ENCODE measurements at places on chromosomes 13 and 19. TPM values are rescaled to one million over a fixed set of nuclear protein-coding genes. Genes with fewer than 3 reads are reported as not detected.

DNA sequence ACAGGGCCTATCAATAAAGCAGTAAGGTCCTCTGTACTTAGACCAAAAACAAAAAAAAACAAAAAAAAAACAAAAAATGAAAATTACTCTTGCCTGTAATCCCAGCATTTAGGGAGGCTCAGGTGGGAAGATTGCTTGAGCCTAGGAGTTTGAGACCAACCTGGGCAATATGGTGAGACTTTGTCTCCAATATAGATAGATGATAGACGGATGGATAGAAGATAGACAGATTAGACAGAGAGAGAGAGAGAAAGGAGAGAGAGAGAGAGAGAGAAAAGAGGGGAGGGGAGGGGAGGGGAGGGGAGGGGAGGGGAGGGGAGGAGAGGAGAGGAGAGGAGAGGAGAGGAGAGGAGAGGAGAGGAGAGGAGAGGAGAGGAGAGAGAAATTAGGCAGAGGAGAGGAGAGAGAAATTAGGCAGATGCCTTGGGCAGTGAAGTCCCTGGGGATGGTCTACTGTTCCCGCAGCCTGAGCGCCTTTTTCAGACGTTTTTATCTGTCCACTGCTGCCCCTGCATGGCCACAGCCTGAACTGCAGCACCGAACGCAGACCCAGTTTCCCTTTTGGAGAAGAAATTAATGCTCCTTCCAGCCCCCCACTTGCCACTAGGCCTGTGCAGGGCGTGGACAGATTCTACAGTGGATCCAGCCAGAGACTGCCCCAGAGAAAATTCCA lies 9.8 kb upstream of the ZNF627 start:
- peak; percentile 32 for DNase-seq

CEACAM7 gene
- not detected for total RNA-seq

IQCN gene
- 1.3 TPM for total RNA-seq

GRCh38 chr13:45410001-45410400 lies 8.2 kb downstream of the SLC25A30 start:
- DNase-seq, result no peak

- no peak for DNase-seq
Observed at GRCh38 chr13:111217641-111218040, 102.5 kb downstream of the ARHGEF7 start.

KLK12 gene
- total RNA-seq, result not detected

DNA sequence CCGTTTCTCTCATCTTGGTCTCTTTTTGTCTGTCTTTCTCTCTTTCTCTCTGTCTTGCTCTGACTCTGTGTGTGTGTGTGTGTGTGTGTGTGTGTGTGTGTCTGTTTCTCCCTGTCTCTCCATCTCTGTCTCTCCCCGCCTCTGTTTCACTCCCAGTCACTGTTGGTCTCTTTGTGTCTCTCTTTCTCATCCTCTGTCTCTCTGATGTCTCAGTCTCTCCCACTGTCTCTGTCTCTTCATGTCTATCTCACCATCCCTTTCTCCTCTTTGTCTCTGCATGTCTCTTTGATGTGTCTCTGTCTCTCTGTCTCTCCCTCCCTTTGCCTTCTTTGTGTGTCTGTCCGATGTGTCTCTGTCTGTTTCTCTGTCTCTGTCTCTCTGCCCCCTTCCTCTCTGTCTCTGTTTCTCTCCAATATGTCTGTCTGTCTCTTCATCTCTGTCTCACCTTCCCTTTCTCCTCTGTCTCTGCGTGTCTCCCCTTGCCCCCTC lies 2.5 kb downstream of the NFIC start:
- DNase-seq, result no peak

OR10H1 gene
- 0.05 TPM for total RNA-seq

ZFP28 gene
- total RNA-seq, result 16.2 TPM

NAPSA gene
- total RNA-seq, result 0.58 TPM

DNA sequence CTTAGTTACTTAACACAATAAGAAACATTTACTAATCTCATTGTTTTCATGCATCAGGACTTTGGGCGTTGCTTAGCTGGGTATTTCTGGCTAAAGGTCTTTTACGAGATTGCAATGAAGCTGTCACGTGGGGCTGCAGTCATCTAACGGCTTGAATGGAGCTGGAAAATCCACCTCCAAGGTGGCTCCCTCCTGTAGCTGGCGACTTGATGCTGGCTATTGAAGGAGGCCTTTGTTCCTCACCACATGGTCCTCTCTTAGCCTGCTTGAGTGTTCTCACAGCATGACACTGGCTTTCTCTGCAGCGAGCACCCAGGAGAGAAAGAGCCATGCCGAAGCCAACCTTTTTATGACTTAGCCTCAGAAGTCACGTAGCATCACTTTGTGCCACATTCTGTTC lies 92.0 kb downstream of the NHLRC3 start:
- no peak for DNase-seq

- no peak for DNase-seq
Observed at GRCh38 chr19:31527443-31527842, 178.2 kb upstream of the TSHZ3 start.

RASGRP4 gene
- total RNA-seq, result 0.95 TPM

BRME1 gene
- 2.0 TPM for total RNA-seq

SHISA2 gene
- total RNA-seq, result 8.8 TPM

- no peak for DNase-seq
Observed at GRCh38 chr13:30570691-30571090, 47.0 kb upstream of the USPL1 start.

DNA sequence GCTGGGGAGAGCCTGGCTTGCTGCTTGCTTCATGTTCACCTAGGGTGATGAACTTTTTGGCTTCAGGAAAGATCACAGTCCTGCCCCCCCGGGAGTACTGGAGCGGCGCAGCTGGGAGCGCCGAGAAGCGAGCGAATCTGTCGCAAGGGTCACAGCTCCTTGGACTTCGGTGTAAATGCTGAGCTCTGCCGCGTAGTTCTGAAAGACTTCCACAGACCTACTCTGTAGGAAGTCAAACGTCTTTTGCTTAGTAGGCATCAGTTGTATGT lies 2.7 kb downstream of the ING1 start:
- no peak for DNase-seq

GRCh38 chr13:44158881-44159632 lies 214.6 kb upstream of the SERP2 start:
- DNase-seq, result no peak

DNA sequence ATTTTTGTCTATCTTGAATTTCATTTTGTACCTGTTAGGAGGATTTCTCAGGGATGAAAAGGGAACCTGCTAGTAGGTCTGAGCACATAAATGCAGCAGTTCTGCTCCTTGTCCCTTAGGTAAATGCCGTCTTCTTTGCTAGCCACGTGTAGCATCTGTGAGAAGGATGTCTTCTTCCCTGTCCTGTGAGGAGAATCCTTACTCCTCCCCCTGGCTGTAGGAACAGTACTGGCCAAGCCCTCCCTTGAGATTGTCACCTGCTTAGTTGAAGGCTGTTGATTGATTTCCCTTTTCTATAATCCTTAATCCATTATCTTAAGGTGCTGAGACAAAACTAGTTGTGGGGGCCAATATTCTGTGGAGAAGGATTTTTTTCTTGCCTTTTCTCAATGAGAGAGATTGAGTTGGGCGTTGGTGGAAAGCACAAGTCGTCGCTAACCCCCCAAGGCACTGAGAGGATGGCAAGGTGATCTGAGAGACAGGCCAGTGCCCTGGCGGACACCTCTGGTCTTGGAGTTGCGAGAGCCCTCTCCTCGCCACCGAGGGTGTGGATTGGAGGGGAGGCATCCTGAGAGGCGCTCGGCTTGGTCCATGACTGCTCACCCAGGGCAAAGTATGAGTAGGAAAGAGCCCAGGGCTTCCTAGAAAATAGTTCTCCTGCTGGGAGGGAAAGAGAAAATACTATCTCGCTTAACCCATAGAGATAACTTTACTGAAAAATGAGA lies 216.7 kb downstream of the ATP8A2 start:
- DNase-seq, result no peak

GRCh38 chr13:72959643-72960042 lies 99.2 kb upstream of the KLF5 start:
- DNase-seq, result no peak

TUBA3C gene
- not detected for total RNA-seq

DNA sequence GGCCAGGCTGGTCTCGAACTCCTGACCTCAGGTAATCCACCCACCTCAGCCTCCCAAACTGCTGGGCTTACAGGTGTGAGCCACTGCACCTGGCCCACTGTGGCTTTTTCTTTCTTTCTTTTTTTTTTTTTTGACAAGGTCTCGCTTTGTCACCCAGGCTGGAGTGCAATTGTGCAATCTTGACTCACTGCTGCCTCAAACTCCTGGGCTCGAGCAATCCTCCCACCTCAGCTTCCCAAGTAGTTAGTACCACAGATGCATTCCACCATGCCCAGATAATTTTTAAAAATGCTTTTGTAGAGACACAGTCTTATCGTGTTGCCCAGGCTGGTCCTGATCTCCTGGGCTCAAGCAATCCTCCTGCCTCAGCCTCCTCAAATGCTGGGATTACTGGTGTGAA lies 12.1 kb upstream of the FCGBP start:
- no peak for DNase-seq

DNA sequence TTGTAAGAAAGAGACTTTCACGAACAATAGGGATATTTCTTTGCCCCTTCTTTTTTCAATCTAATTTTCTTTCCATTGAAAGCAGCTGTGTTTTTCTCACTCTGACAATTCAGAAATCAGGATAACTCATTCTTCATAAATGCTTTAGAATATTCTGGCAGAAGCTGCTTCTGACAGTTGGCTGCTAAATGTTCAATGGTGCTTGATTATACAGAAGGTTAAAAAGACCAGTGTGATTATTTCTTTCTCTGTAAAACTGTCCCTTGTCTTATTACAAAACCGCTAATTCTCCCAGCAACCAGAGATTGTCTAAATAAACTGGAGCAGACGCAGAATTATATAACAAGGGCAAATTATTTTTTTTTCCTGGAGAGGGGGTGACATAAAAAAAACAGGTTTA lies 394.4 kb downstream of the SPRY2 start:
- DNase-seq, result no peak

ZNF681 gene
- 9.7 TPM for total RNA-seq

DNA sequence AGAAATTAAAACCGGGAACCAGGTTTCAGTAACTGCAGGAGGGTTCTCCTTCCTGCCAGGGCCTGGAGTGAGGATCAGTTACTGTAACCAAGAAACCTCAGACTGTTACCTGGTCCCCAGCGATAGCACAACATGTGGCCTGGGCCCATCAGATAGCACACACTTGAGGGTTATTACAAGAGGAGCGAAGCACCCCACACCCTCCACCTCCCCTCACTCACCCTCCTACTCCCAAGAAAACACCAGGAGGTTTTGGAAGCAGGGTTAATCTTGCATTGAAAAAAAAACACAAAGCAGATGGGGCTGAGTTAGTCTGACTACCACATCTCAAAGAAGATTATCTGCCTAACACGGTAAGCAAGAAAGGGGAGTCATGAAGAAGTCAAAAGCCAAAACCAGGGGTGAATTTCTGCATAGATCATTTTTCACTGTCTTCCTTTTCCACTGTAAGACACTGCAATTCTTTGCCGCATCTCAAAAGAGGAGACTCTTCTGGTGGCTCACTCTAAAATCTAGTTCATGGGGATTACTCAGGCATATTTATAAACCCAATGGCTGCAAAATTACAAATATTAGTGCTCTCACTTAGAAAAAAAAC lies 75.9 kb upstream of the DOCK9 start:
- DNase-seq, result no peak

DNA sequence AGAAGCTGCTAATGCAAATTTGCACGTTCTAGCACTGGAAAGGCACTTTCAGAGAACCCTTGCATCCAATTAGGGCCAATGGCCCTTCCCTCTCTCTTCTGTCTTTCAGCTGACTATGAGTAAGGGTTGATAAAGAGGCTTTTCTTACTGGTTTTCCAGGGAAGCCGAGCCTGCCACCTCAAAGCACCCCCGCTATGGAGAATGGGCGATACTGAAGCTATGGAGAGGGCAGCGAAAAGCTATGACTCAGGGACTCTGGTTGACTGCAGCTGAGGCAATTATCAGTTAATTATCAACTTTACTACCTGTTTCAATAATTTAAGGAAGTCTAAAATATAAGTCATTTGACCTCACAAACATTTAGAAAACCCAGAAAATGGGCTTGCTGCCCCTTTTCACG lies 115.8 kb downstream of the TRPC4 start:
- DNase-seq, result no peak

GRCh38 chr13:110121422-110122083 lies 185.4 kb downstream of the COL4A1 start:
- no peak for DNase-seq

GRCh38 chr19:10431943-10432735 lies 11.8 kb downstream of the PDE4A start:
- DNase-seq, result no peak

GRCh38 chr19:44737238-44738071 lies 11.1 kb upstream of the BCL3 start:
- no peak for DNase-seq

DNA sequence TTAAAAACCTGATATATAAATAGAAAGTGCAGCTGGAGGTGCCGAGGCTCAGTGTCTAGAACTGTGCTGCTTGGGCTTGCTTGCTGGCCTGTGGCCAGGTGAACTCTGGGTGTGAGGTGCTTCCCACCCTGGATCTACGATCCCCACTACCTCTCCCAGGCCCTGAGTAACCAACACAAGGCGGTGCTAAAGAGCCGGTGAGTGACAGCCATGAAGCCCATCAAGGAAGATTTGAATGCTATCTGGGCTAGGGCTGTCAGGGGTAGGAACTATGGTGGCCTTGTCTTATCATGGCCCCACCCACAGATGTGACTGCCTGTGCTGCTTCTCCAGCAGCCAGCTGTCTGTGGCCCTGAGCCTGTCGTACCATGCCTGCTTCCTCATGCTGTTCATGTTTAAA lies 25.6 kb upstream of the ZNF91 start:
- DNase-seq, result no peak

DNA sequence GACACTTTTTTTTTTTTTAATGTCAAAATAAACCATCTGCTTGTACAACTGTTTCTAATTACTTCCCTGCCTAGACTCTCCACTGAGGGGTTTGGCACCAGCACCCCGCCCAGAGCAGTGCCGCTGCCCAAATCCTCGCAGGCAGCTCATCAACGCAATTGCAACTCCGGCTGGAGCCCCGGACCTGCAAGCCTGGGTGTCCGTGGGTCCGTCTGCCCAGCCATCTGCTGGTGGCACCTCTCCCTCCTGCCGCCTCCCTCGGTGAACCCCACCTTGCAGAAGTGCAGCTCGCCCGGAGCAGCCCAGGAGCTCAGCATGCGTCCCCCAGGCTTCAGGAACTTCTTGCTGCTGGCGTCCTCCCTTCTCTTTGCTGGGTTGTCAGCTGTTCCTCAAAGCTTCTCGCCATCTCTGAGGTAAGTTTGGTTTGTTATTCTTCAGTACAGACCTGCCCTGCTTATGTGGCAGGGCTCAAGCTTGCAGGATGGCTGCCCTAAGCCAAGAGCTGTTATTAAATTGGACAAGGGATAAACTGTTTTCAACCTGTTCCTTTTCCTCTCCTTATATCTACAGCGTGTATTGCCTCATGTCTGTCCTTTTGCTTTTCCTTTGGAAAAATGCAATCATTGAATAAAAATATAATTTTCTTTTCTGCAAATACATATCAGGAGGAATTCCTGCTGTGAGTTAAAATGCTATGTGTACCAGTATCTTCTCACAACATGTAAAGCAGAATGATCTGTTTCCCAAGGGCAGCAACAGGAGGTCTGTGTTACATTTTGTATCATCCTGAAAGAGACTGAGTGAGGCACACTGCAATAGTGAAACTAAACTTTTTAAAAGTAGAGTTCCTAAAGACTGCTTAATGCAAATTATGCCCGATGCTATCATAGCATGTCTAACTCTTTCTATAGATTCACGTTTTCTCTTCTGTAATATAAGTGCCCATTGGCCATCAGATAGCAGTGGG lies at the start of gene ITGBL1:
ITGBL1 (plus strand) TSS at position 157 of the 967 bp plus-strand sequence; CDS start at position 316, 159 bp downstream.
- DNase-seq, result no peak

All from urinary bladder (tissue), 4 donors.